NAMALWA (cell line): ENCODE measurements at places on chromosomes 7 and 10.
A peak's percentile ranks its signal among the peaks of the same experiment; 100 is the strongest.

GRCh38 chr7:69211739-69212138, 386.5 kb upstream of the AUTS2 start:
- peak; percentile 86 for DNase-seq

DNA sequence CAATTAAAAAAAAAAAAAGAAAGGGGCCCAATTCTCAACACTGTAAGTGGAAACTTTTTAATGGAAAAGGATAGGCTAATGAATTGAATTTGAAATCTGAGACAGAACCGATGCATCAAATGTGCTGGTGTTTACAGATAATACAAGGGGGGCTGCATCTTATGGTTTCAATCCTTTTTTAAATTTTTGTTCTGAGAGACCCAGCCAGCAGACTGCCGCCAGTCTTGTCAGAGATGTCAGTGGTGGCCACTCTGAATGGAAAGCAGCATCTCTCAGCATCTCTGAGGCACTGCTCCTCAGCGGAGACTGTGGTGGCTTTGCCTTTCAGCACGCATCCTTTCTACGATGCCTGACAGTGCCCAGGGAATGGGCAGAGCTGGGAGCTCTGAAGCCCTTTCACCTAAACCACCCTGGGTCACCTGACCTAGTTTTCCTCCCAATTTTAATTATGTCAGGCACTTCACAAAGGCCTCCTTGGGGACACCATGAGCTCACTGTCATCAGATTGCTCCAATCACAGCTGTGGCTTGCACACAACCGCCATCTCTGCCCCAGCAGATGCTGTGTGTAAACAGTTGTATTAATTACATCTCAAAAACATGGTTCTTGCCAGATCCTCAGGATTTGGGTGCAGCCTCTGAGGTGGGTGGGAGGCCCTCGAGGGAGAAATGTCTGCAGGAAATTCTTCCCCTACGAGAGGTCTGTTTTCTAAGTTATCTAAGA, 81.2 kb downstream of the EGFR start:
- no peak for DNase-seq

DNA sequence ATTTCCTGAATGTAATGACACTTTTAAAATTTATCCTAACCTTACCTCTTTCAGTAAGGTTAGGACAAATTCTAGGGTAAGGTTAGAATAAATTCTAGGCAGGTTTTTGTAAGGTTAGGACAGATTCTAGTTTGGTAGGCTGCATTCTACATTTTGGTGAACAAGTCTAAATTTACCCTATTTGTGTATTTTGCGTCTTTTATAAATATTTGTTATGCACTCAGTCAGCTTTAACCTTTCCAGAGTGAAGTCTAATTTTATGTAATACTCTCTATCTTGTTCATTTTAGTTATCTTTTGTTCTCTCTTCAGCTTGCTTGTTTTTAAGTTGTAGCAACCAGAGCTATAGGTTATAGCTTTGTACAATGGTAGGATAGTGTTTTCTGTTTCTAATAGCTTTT, 54.0 kb downstream of the GLCCI1 start:
- DNase-seq = no peak

- DNase-seq = no peak
Observed at GRCh38 chr10:77077316-77077945, 560.2 kb downstream of the KCNMA1 start.

- peak; percentile 97 for DNase-seq
Observed at GRCh38 chr7:69598081-69598486, at the start of gene AUTS2. TSS of gene AUTS2 (plus strand) at chr7:69598475. CDS start at chr7:69599654, 1,179 bp downstream.

- no peak for DNase-seq
Observed at GRCh38 chr7:31100871-31101270, 48.8 kb downstream of the ADCYAP1R1 start.

GRCh38 chr7:30406664-30407425, 71.7 kb downstream of the NOD1 start:
- DNase-seq = no peak

DNA sequence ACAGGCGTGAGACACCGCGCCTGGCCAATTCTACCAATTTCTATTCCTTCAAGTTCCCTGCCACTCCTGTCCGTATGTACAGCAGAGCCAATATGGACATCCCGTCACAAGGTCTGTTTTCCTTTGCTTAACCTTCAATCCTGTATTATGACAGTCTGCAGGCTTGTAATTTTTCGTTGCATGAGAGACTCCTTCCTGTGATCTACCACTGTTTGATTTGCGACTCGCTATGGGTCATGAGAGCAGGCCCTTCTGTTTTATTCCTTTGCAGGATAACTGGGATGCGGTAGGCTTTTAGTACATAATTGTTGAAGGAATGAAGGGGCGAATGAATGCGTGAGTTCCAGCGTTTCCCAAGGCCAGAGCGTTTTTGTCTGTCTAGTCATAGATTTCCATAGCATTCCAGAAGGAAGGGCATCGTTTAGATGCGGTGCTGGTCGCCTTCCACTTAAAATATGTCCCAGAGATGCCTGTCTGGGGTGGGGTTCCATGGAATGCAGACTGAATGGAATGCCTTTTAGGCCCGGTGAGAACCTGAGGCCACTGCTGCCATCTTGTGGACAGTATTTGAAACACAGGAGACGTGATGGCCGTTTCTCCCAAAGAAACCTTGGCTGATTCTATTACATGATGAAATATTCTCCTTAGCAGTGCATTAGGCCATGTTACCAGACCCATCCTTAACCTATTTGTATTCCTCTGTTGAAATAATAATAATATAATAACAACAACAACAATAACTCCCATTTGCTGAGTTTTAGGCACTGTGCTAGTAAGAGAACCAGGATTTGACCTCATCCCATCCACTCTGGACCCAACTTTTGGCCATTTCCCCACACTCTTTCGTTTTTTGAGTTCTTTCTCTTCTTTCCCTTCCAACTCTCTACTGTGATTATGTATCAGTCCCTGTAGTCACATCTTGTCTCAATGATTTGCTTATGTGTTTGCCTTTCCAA, 193.2 kb downstream of the MYOF start:
- DNase-seq = peak; percentile 78

GRCh38 chr10:27157150-27157549, 2.0 kb downstream of the MASTL start:
- DNase-seq = no peak

- no peak for DNase-seq
Observed at GRCh38 chr7:37671876-37672275, 11.7 kb upstream of the GPR141 start.

- DNase-seq = no peak
Observed at GRCh38 chr7:140506788-140507464, 27.6 kb upstream of the MKRN1 start.

- no peak for DNase-seq
Observed at GRCh38 chr7:99193527-99194220, 14.2 kb downstream of the KPNA7 start.

- DNase-seq = peak; percentile 83
Observed at GRCh38 chr10:48658243-48658974, 26.3 kb upstream of the WDFY4 start.

DNA sequence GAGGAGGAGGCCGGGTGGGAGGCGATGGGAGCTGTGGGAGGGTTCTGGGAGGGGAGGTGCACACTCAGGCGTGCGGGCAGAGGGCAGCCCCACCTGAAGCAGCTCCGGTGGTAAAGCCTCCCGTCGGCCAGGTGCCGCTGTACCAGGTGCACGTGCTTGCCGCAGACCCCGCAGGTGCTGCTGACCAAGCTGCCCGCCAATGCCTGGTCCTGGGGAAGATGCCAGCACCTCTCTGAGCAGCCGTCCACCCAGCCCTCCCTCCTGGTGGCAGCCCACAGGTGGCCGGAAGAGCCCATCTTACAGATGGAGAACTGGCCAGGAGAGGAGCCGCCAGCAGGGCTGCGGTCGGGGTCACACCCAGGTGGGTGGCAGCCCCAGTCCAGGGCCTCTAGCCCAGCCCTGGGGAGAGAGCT, 12.6 kb downstream of the MICALL2 start:
- peak; percentile 42 for DNase-seq

- DNase-seq = no peak
Observed at GRCh38 chr10:112958275-112958995, 8.4 kb downstream of the TCF7L2 start.

- no peak for DNase-seq
Observed at GRCh38 chr10:29732918-29733317, 98.1 kb upstream of the SVIL start.

- peak; percentile 37 for DNase-seq
Observed at GRCh38 chr7:28207486-28208158, 27.0 kb upstream of the JAZF1 start.

GRCh38 chr7:85423209-85423895, 236.5 kb upstream of the SEMA3D start:
- DNase-seq = no peak

DNA sequence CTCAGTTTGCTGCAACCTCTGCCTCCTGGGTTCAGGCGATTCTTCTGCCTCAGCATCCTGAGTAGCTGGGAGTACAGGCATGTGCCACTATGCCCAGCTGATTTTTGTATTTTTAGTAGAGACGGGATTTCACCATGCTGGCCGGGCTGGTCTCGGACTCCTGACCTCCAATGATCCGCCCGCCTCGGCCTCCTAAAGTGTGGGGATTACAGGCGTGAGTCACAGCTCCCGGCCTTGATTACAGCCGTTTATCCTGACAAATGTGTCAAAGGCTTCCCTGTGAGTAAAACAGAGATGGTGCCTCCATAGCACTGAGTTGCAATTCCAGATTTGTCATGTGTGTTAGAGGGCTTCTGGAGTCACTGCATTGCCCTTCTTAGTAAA, 273.7 kb downstream of the CCDC3 start:
- DNase-seq = no peak

GRCh38 chr10:63286754-63287264, 153.7 kb downstream of the NRBF2 start:
- no peak for DNase-seq

- no peak for DNase-seq
Observed at GRCh38 chr10:88026031-88026430, 162.6 kb downstream of the PTEN start.

DNA sequence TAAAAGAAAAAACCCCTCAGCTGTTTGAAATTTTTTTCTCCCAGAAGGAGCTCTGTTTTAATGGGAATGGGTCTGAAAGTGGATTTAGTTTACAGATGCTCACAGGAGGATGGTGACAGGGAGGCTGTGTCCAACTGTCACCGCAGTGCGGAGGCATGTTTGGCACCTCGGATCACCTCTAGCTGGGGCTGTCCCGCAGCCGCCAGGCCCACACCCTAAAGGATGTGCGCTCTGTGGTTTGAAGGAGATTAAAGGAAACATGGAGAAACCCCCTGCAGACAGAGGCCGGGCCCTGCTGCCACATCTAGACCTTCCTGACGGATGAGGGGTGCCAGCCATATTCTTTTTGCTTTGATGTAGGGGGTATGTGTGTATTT, 160.6 kb downstream of the DNAJB6 start:
- DNase-seq = no peak

GRCh38 chr10:21048068-21048467, 151.0 kb upstream of the NEBL start:
- DNase-seq = no peak

DNA sequence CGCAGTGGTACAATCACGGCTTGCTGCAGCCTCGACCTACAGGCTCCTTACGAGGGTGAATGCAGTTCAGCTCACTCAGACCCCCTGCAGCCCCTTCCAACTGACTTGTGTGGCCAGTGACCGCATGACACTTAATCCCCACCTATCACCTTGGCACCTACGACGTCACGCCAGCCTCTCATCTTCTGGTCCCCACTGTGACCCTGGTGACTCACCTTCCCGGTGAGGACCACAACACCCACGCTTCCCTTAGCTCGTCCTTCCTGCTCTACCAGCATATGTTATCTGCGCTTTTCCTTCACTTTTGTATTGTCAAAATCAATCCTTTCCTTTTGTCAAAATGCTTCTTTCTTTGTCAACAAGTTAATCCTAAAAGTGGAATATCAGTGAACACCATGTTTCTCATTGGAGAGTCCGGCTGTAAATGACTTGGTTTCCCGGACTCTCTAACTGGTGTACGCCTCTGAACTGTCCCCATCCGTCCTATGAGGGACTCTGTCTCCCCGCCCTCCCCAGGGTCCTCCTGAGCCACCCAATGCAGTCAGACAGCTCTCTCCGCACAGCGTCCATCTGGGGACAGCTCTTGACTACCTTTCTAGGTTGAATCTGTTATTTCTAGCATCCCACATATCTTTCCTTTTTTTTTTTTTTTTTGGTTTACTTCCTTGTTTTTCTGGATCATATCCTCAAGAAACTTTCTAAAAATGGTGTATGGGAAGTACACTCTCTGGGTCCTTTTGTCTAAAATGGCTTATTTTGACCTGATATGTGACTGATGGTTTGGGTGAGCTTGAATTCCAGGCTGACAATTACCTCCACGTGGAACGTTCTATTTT, 37.3 kb downstream of the CFAP46 start:
- no peak for DNase-seq

- DNase-seq = no peak
Observed at GRCh38 chr7:115034515-115034914, 112.6 kb downstream of the MDFIC start.

GRCh38 chr7:155339474-155339873, 41.8 kb downstream of the INSIG1 start:
- DNase-seq = no peak

DNA sequence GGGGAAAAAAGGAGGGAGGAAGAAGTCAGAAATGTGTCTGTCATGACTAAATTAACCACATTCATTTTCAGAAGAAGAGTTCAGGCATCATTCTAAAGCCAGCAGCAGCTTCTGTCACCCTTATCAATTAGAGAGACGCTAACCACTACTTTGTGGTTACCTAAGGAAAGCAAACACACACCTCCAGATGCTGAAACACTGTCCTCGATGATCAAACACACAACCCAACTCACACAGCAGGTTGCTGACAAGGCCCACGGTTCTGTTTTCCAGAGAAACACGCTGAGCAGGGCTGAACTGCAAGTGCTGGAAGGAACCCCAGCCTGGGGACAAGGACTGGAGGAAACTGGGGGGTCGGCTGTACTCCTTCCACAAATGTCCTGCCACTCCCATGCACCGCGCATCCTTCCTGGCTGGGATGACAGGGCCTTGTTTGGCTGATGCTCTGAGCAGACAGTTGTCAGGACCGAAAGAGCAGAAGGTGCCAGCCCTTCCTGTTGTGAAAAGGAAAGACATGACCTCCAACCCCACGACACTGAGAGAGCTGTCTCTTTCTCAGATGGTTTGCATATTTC, 36.6 kb downstream of the PRKCQ start:
- no peak for DNase-seq

DNA sequence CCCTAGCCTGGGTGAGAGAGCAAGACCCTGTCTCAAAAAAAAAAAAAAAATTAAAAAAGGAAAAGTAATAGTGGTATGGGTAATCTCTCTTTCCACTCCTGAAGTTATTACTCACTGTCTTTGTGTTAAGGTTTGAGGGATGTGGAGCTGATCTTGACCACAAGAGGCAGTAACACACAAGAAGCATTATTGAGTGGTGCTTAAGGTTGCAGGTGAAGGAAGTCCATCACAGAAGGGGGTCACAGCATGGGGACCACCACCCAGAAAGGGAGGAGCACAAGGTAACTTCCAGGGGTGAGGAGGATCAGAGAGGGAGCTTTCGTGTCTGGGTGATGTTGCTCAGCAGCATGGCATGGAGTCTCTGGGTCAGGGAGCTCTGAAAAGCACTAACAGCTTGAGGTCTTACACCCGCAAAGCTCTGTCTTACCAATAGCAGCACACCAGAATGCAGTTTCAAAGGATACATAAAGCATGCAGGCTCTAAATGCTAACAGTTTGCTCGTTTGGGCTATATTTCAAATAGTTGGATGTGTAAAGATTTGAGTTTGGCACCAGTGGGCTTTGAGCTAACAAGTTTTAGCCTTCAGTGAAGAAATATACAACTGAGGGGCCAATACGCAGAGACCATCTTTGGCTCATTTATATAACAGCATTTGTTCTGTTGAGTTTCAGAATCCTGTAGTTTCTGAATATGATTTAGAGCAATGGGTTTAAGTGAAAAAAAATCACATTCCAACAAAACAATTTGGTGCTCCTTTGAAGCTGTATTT, 100.4 kb upstream of the DNAJC1 start:
- DNase-seq = peak; percentile 41
